ENCODE measurements at places on chromosomes 2 and 18. TPM values are rescaled to one million over a fixed set of nuclear protein-coding genes. Genes with fewer than 3 reads are reported as not detected.

CPLX4 gene
- total RNA-seq: not detected

AOX1 gene
- total RNA-seq: 0.79 TPM

DSG2 gene
- total RNA-seq: 0.45 TPM

UGT1A10 gene
- total RNA-seq: not detected

LYPD6B gene
- not detected for total RNA-seq

LYG2 gene
- total RNA-seq: not detected

IL37 gene
- not detected for total RNA-seq

TNFAIP6 gene
- not detected for total RNA-seq

BUB1 gene
- 103 TPM for total RNA-seq

LOXL3 gene
- total RNA-seq: 0.35 TPM

CFC1 gene
- not detected for total RNA-seq

IL1RN gene
- total RNA-seq: 1.2 TPM

RTKN gene
- total RNA-seq: 0.95 TPM

CPO gene
- total RNA-seq: not detected

EGR4 gene
- 0.12 TPM for total RNA-seq

CCDC74B gene
- total RNA-seq: 3.7 TPM

RBM44 gene
- total RNA-seq: 0.52 TPM

GAREM2 gene
- 1.3 TPM for total RNA-seq

ZNF804A gene
- not detected for total RNA-seq

CYB5A gene
- 78.3 TPM for total RNA-seq

OXER1 gene
- not detected for total RNA-seq

IL1R2 gene
- 10.3 TPM for total RNA-seq

CEP76 gene
- total RNA-seq: 18.0 TPM

PDCD1 gene
- 6.9 TPM for total RNA-seq

PAX8 gene
- 2.0 TPM for total RNA-seq

CROCC2 gene
- total RNA-seq: not detected

SOX11 gene
- not detected for total RNA-seq

FRZB gene
- total RNA-seq: not detected

UGT1A4 gene
- not detected for total RNA-seq

SLC9A4 gene
- total RNA-seq: 0.10 TPM

WDCP gene
- total RNA-seq: 17.6 TPM

Measured in activated naive CD4-positive, alpha-beta T cell treated with anti-CD3 and anti-CD28 coated beads for 36 hours (primary cell).